ENCODE measurements at places on chromosomes 3 and 15. TPM values are rescaled to one million over a fixed set of nuclear protein-coding genes. Genes with fewer than 3 reads are reported as not detected.

The TBC1D23 gene
- 21.9 TPM for polyA plus RNA-seq

The ACKR4 gene
- not detected for polyA plus RNA-seq

The SCAANT1 gene
- polyA plus RNA-seq, result not detected

The KCNH8 gene
- not detected for polyA plus RNA-seq

The TMA7 gene
- polyA plus RNA-seq, result 826 TPM

GRCh38 chr3:188890572-188891270 lies 281.1 kb upstream of the TPRG1 start:
- no peaks in the 10 kb centered on the region for H3K36me3 ChIP-seq
- DNase-seq, result no peak
- H3K27ac ChIP-seq, result no peak overlapping the region

DNA sequence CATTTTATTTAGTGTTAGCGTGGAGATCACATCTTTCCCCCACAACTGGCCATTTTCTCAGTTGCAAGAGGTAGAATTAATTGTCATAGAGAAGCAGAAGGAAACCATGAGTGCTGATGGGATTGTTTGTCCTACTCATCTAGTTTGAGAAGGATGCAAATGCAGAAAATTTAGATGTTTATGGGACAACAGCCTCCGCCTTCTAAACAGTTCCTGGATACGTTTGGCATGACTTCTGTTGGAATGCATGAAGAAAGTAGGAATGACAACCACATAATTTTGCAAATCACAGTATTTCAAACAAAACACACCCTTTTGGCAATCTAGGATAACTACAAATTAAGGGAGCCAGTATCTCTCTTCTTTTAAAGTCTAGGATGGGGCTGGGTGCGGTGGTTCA lies 240.1 kb upstream of the SUCLG2 start:
- H3K27me3 ChIP-seq, result no peaks in the 10 kb centered on the region
- no peak overlapping the region for H3K27ac ChIP-seq
- H3K36me3 ChIP-seq, result no peaks in the 10 kb centered on the region
- H3K4me1 ChIP-seq, result no peaks in the 10 kb centered on the region
- no peak overlapping the region for H3K4me3 ChIP-seq

DNA sequence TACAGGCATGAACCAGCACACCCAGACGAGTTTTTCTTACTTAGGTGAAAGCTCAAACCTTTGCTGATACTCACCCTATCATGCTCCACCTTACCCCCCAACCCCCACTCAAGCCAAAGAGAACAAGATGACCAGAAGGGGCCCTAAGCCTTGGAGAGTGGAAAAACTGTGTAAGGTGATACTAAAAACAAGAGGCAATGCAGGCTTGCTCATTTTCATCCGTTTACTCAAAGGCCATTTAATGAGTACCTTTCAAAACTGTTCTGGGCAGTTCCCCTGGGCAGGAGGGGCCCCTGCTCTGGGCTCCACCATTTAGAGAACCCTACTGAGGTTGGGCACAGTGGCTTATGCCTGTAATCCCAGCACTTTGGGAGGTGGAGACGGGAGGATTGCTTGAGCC lies 6.7 kb downstream of the TYRO3 start:
- H3K36me3 ChIP-seq, result no peaks in the 10 kb centered on the region
- no peak overlapping the region for H3K4me3 ChIP-seq
- no peaks in the 10 kb centered on the region for H3K4me1 ChIP-seq
- no peak overlapping the region for H3K27ac ChIP-seq
- no peak for DNase-seq
- no peaks in the 10 kb centered on the region for H3K27me3 ChIP-seq

DNA sequence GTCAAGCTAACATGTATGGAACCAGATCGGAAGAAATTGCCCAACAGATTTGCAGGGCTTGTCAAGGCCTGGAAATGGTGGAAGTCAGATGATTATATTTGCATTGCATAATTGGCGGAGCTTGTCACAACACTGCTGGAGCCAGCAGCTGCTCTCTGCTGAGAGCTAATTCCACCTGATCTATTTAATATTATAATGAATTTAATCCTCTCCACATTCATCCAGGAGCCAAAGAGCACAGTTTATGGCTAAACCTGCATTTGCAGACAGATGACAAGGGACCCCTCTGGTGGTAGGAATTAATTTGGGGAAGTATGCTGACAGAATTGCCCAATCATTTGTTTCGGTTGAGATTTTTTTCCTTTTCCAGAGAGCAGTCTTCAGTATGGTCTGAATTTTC lies 730.2 kb downstream of the TUSC7 start:
- no peak overlapping the region for H3K27ac ChIP-seq
- no peak for DNase-seq
- H3K36me3 ChIP-seq, result no peaks in the 10 kb centered on the region
- H3K4me3 ChIP-seq, result no peak overlapping the region
- H3K4me1 ChIP-seq, result no peaks in the 10 kb centered on the region

- no peak for DNase-seq
- no peaks in the 10 kb centered on the region for H3K27me3 ChIP-seq
- H3K36me3 ChIP-seq, result no peaks in the 10 kb centered on the region
- H3K27ac ChIP-seq, result no peak overlapping the region
- H3K4me1 ChIP-seq, result no peaks in the 10 kb centered on the region
These were observed 708.9 kb downstream of the NTRK3 start for GRCh38 chr15:87547470-87548181.

- H3K36me3 ChIP-seq, result no peaks in the 10 kb centered on the region
- H3K4me1 ChIP-seq, result no peaks in the 10 kb centered on the region
These were observed 275.5 kb downstream of the SHOX2 start for GRCh38 chr3:157830556-157831236.

- no peaks in the 10 kb centered on the region for H3K27me3 ChIP-seq
- H3K4me1 ChIP-seq, result no peaks in the 10 kb centered on the region
- no peak overlapping the region for H3K27ac ChIP-seq
These were observed 9.5 kb downstream of the SEC22C start for GRCh38 chr3:42572278-42572677.

- H3K27me3 ChIP-seq, result no peaks in the 10 kb centered on the region
- no peaks in the 10 kb centered on the region for H3K36me3 ChIP-seq
- no peak overlapping the region for H3K4me3 ChIP-seq
- H3K4me1 ChIP-seq, result no peaks in the 10 kb centered on the region
- DNase-seq, result no peak
- no peak overlapping the region for H3K27ac ChIP-seq
These were observed 231.6 kb upstream of the AGTR1 start for GRCh38 chr3:148466143-148466542.

DNA sequence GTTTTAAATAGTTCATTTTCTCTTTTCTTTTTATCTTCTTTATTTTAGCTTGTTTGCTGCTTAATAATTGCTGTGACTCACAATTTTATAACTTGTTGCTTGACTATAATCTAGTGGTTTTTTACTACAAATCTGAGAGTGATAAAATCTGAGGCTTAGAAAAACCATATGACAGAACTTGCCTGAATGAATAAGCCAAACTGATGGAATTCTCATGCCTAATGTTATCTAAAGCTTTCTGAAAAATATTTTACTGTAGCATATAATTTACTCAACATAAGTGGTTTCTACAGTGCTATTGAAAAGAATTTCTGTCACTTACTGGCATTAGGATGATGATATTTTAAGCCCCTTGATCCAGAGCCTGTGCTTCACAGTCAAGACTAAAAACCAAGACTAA lies 175.1 kb downstream of the VGLL3 start:
- H3K4me3 ChIP-seq, result no peak overlapping the region
- no peak for DNase-seq
- no peaks in the 10 kb centered on the region for H3K27me3 ChIP-seq
- H3K4me1 ChIP-seq, result no peaks in the 10 kb centered on the region

- no peaks in the 10 kb centered on the region for H3K4me1 ChIP-seq
- H3K36me3 ChIP-seq, result no peaks in the 10 kb centered on the region
- H3K4me3 ChIP-seq, result no peak overlapping the region
- no peak for DNase-seq
These were observed 472.6 kb upstream of the NECTIN3 start for GRCh38 chr3:110598847-110599490.

DNA sequence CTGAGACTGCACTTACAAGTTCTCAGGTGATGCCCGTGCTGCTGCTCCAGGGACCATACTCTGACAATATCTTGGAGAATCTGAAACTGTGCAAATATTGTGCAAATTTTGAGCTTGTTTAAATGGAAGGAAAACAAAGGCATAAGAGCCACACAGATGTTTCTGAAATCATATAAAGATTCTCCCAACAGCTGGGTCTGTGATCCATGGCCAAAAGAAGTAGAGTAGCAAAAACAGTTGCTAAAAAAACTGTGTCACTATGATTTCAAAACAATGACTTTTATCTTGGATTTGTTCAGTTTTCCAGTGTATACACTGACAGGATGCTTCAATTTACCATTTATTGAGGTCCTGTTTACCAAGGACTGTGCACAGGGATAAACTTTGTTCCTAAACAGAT lies 25.3 kb downstream of the NPTN start:
- H3K4me3 ChIP-seq, result no peak overlapping the region
- no peaks in the 10 kb centered on the region for H3K36me3 ChIP-seq
- no peak for DNase-seq
- H3K27ac ChIP-seq, result no peak overlapping the region
